ENCODE measurements at places on chromosomes 2 and 18.
A peak's percentile ranks its signal among the peaks of the same experiment; 100 is the strongest.

DNA sequence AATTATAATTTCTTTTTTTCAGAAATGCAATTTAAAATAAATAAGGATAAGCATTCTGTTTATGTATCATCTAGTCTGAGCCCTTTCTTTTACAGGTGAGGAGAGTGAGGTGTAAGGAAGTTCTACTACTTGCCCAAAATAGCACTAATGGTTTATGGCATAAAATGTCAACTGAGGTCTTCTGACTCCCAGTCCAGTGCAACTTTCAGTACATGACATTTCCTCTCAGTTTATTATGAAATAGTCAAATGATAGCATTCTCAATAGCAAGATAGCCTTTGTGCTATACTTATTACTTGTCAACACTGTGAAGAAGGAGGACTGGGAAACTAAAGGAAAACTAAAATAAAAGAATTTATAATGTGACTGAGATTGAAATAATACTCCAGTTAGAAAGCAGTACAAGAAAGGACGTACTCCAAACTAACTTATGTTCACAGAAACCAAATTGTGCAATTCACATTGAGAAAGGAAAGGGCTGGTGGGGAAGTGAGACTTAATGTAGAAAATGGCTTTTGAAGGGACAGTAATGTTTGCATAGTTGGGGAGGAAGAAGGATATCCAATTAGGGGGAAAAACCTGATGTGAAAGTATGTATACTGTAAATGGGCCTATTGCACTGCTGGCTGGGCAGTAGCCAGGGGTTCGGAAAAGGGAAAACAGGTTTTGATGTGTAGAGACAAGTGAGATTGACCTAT lies 166.7 kb upstream of the ZEB2 start:
- DNase-seq, result no peak

DNA sequence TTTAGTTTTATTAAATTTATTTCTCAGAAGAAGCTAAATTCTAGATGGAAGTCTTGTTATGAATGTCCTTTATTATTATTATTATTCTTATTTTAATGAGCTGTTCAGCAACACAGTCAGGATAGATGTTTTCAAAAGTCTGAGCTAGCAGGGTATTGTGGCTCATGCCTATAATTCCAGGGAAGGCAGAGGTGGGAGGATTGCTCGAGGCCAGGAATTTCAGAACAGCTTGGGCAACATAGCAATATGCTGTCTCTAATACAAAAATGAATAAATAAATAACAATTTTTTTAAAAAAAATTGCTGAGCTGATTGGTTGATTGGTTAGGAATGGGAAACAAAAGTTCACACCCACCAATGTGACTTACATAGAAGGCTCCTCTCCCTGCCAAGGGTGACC lies 274.1 kb upstream of the CYRIA start:
- no peak for DNase-seq

DNA sequence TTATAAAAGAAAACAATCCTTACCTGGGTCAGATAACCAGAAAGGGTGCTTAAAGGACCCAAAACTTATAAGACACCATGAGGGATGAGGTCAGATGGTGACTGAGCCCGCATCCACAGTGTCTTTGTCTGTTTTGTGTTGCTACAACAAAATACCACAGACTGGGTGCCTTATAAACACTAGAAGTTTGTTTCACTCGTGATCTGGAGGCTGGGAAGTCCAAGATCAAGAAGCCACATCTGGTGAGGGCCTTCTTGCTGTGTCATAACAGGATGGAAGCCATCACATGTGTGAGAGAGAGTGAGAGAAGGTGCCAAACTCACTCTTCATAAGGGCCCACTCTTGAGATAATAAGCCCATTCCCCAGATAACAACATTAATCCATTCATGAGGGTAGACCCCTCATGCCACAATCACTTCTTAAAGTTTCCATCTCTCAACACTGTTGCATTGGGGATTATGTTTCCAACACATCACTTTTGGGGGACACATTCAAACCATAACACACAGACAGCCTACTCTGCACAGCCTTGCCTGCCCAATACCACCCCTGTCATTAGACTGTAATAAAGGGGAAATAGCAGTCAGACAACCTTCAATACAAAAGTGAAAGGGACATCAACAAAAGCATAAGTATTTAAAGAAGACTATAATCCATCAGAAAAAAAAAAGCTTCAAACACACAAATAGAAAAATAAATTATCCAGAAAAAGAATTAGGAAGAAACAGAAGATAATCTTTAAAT lies 249.8 kb downstream of the ANAPC1 start:
- peak; percentile 35 for DNase-seq

GRCh38 chr18:13378150-13378549 lies 159.6 kb downstream of the LDLRAD4 start:
- peak; percentile 46 for DNase-seq

DNA sequence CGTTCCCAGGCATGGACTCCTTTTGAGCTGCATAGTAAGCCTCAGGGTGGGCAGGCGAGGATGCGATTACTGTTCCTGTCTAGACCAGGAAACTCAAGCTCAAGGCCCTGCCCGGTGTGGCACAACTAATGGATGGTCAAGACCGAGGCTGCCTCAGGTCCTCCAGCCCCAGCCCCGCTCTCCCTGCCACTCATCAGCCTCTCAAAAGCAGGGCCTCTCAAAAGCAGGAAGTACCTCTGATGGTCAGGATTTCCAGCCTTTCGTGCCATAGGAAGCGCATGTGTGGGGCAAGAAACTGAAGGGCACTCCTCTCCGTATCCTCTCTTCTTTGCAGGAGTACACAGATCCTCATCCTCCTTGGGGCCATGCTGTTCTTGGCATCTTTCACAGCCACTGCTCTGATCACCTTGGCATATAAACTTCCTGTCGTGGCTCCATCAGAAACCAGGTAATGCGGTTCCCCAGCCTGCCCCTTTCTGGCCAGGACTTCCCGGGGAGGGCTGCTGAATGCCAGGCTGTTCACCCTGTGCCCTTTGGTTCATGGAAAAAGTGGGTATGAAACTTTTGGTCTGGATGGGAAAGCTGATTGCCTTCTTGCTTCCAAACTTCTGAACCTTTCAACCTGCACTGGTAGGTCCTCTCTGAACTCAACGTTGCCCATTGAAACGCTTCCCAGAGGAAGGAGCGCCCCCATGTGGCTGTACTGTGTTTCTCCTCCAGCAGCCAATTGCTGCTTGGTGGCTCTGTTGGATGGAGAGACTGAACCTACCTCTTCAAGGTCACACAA lies 82.8 kb upstream of the SEC11C start:
- peak; percentile 46 for DNase-seq

GRCh38 chr18:3982541-3982940 lies 472.6 kb downstream of the DLGAP1 start:
- DNase-seq, result no peak

GRCh38 chr2:240921995-240922244 lies 15.8 kb downstream of the CROCC2 start:
- DNase-seq, result no peak

DNA sequence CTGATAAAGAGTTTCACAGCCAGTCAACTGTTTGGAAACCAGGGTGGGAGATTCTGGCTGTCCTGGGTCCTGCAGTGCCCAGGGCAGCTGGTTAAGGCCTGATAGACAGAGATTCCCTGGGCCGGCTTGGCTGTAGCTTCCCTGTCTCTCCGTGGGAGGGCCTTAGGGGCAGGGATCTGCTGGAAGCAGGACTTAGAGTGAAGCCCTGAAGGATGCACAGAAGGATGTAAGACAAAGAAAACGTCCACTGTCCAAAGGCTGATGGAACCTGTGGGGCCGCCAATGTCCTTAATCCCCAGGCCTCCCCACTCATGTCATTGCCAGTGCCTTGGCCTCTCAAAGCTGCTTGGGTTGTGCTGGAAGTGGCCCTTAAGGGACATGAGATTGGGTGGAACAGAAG lies 33.0 kb downstream of the MROH2A start:
- no peak for DNase-seq

GRCh38 chr2:3132466-3132865 lies 245.2 kb downstream of the EIPR1 start:
- DNase-seq, result no peak

GRCh38 chr2:6926071-6926732 lies 9.0 kb downstream of the RNF144A start:
- no peak for DNase-seq

- DNase-seq, result peak; percentile 40
These were observed 41.4 kb downstream of the IL1R2 start for GRCh38 chr2:102033031-102033749.

- no peak for DNase-seq
These were observed 234.1 kb downstream of the ALPK2 start for GRCh38 chr18:58394602-58395425.

DNA sequence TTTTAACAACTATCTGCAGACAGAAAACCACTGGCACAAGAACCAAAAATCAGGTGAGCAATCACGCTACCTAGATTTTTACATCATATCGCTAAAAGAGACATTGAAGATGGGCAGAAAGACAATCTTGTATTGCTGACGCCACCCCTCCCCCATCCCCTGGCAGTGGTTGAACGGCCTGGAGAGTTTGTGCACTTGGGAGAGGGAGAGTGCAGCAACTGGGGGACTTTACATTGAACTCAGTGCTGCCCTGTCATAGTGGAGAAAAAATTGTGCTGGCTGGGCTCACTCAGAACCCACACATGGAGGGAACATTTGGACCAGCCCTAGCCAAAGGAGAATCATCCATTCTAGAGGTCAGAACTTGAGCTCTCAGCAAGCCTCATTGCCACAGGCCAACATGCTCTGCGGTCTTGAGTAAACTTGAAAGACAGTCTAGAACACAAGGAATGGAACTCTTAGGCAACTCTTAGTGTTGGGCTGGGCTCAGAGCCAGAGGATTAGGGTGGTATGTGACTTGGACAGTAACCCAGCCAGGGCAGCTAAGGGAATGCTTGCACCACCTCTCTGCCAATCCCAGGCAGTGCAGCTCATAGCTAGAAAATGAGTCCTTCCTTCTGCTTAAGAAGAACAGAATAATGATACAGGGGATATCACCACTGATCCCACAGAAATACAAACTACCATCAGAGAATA lies 220.0 kb upstream of the CYP26B1 start:
- no peak for DNase-seq

DNA sequence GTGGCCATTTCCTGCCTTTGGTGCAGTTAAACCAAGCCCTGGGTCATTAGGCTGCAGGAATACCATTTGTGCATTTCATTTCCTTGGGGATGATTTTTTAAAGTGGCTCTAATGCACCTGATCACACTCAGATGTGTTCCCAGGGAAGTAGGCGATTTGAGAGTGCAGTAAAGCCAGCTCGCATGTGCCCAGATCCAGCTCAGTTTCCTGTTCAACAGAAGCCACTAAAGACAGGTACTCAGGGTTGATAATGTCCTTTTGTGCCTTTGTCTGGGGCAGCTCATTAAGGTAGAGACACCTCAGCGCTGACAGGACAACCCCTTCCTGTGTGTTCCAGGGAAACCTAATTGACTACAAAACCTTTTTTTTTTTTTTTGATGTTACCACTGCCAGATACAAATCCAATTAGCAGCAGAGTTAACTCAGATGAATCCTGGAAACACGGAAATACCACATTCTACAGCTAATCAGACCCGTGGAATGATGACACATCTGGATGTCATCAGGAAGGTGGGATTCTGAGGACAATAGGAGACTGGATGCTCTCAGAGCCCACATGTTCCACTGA lies 15.2 kb upstream of the CHRNA1 start:
- no peak for DNase-seq

GRCh38 chr2:83369601-83370418 lies 1089.3 kb downstream of the SUCLG1 start:
- no peak for DNase-seq

DNA sequence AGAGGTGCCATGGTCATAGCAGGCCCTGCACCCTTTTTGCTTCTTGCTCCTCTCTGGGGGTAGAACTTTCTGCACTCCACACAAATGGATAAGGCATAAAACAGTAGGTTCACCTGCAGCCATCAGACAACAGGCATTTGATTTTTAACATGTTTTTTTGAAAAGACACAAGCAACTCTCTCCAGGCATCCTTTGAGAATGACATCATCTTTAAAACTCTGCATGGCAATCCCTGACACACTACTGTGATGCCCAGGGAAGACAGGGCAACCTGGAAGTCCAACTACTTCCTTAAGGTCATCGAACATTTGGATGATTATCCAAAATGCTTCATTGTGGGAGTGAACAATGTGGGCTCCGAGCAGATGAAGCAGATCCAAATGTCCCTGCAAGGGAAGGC lies 82.8 kb downstream of the SKA1 start:
- DNase-seq, result no peak

GRCh38 chr2:214450118-214450894 lies 39.5 kb downstream of the VWC2L start:
- no peak for DNase-seq

- no peak for DNase-seq
These were observed 20.2 kb upstream of the KLF11 start for GRCh38 chr2:10022966-10023662.

DNA sequence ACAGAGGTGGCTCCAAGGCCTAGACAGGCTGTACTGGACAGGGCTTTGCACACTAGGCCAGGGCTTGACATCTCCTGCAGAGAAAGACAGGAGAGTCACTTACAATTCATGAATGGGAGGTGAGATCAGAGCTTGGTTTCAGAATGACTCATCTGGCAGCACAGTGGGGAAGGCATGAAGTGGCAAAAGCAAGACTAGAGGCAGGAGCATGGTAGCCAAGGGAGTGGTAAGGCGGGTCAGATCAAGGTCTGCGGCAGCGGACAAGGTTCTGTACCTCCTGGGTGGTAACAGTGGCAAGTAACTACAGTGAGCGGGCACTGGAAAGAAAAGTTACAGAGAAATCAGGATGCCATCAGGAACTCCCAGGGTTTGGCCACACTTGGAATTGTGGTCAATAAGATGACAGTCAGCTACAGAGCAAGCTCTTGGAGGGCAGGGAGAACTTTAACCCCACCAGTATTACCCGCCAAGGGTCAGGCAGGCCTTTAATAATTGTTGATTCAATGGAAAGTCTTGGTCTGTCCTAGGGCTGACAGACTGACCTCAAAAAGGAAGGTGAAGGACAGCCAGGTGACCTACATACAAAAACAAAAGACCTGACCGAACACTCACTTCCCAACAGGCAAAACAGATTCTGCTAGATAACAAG lies 5.7 kb downstream of the MCFD2 start:
- DNase-seq, result no peak

DNA sequence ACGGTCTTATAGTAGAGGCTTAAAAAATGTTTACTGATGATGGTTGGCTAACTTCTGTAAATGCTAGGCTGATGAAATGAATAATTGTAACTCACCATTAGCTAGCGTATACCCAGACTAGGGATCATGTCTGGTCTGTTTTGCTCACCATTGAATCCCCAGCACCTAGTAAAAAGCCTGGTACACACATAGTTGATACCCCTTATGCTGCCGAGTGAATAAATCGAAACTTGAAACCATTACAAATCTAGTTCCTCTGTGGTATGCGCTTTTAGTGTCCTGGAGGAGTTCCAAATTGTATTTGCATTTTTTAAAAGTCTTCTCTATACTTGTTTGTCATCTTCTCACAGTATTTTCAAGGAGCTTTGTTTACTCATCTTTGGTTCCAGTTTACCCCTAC lies 1.3 kb downstream of the TAF1B start:
- DNase-seq, result peak; percentile 12

DNA sequence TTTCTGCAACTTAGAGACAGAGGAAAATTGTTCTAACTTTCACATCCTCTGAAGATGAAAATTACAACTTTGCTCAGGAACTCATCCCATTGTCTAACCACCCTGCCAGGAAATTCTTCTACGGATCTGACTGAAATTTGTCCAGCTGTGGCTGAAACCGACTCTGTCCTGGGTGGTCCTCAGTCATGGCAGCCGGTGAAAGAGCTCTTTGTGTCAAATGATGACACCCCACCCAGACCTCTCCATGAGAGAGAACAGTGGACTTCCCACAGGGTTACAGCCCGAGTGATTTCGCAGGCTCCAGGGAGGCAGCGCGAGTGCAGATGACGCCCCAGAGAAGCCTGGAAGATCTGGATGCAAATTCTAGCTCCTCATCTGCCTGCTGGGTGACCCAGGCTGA lies 65.1 kb upstream of the TRIB2 start:
- DNase-seq, result no peak
